ENCODE measurements at places on chromosomes 12 and 14.

- no peak for DNase-seq
These were observed 14.8 kb downstream of the DDX24 start for GRCh38 chr14:94066089-94066676.

- DNase-seq, result no peak
These were observed 25.6 kb upstream of the WSCD2 start for GRCh38 chr12:108103517-108103916.

- DNase-seq, result no peak
These were observed 24.5 kb upstream of the POLR3B start for GRCh38 chr12:106333010-106333409.

- DNase-seq, result no peak
These were observed 180.6 kb downstream of the AACS start for GRCh38 chr12:125245581-125246557.

DNA sequence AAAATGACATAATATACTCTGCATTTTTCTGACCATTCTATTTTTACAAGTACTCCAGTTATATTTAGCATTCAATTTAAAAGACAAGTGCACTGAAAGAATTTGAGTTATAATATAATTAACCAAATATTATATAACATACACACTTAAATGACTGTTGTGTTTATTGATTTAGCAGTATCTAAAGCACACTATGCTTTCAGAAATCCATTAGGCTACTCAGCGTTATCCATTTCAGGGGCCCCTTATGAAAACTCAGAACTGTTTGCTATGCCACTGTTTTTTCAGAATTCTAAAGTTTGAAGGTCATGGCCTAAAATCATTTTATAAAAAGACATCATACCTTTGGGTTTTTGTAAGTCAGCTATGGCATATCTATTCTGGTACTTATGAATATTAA, 57.1 kb downstream of the HECTD4 start:
- no peak for DNase-seq

DNA sequence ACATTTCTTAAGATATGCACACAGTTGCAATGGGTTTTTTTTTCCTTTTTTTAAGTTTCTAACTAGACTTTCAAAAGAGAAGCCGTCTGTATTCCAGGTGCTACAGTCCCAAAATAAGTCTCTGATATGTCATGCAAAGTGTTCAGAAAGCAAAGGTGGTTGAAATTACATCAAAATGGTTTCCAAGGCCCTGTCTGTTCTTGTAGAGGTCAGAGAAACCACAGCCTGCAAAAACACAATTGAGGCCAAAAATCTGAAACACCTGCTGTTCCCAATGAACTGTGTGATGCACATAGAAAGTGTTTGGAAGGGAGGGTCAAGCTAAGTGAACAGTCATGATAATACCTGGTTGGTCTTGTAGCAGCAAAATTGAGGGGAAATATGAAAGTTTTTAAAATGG, 91.0 kb downstream of the VRK1 start:
- DNase-seq, result no peak

- DNase-seq, result no peak
These were observed 78.7 kb upstream of the HIF1A start for GRCh38 chr14:61616524-61617185.

- DNase-seq, result no peak
These were observed 268.3 kb upstream of the PRKD1 start for GRCh38 chr14:30195941-30196340.

- DNase-seq, result no peak
These were observed 13.6 kb upstream of the ETFBKMT start for GRCh38 chr12:31645924-31646323.

- peak; percentile 6 for DNase-seq
These were observed 54.9 kb downstream of the OTOGL start for GRCh38 chr12:80154261-80154660.

DNA sequence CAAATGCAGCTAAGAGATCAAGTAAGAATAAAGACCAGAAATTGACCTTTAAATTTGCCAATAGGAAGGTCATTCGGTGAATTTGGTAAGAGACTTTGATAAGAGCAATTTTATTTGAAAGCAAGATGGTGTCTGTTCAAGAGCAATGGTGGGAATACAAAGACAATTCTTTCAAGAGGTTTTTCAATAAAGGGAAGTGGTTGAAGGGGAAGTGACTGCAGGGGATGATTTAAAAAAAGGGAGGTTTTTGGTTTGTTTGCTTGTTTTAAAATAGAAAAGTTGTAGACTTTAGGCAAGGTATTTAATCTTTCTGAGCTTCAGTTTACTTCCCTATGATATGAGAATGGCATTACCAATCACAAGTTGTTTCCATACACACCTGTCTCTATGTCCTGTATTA, 4.3 kb upstream of the APPL2 start:
- no peak for DNase-seq

DNA sequence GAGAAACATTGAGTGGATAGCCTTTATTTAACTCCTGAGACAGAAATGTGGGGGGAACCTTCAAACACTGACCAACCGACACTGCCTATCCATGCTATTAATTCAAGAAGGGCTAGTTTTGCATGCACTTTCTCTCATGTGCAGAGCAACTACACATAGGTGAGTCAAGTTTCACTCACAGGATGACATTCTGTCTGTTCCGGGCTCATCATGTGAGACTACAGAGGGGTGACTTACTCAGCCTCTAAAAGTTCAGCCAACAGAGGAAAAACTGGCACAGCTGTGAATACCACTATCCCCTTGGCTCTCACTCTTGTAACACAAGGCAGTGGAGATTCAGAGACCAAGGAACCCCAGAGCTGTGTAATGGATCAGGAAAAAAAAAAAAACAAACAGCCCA, 13.3 kb downstream of the BEST3 start:
- no peak for DNase-seq

DNA sequence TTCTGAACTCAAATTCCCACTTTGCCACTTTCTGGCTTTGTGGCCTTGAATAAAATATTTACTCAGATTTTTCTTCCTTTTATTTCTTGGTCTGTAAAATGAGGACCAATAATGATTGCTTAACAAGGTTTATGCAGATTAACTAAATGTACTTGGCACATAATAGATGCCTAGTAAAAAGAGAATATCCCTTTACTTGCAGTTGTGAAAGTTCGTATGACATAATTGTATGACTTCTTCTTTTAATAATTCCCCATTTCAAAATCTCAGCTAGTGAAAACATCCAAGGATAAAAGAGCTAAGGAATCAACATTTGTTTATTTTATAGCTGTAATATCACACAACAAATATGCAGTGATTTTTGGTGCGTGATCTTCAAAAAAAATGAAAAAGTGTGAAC, 215.6 kb upstream of the ATP2B1 start:
- DNase-seq, result no peak

DNA sequence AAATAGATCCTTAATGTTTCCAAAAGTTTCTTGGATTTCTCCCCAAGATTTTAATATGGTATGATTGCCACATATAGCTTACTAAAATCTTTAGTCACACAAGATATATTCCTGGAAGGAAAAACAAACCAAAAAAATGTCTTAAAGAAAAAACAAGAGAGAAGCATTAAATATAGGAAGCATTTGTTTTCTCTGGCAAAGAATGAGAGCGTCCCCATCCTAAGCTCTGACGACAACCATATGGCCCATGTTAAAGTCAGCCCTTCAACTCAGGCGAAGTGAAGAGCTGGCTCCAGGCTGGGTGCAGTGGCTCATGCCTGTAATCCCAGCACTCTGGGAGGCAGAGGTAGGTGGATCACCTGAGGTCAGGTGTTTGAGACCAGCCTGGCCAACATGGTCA, 35.6 kb downstream of the GCH1 start:
- DNase-seq, result no peak

- DNase-seq, result no peak
These were observed 225.6 kb upstream of the ARID2 start for GRCh38 chr12:45503899-45504298.

DNA sequence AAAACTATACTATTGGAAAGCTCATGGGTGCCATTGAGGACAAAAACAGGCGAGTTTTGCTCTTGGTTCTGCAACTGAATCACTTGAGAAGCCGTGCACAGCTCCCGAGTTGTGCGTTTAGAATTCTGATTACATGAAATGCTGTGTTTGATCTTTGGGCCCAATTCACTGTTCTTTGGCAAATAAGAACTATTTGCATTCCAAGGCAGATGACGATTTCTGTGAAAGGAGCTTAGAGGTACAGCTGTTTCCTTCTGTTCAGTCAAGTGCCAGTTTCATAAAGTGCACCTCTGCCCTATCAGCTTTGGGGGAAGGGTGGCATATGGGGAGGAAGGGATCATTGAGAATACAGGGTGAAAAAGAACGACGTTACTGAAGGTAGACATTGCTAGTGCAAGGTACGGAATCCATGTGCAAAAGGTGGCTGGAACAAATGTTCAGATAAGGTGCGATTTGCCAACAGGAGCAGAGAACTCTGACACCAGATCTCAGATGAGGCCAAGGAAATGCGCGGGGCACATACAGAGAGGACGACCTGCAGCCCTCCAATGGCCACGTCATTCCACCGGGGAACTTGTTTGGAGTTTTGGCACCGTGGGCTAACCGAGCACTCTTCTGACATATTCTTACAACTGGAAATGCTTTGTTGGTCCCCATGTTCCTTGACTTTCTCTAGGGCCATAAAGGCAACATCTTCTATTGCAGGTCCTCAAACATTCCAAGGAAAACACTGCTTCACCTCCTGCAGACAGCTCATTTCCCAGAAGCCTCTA, 30.1 kb downstream of the TCHP start:
- no peak for DNase-seq

DNA sequence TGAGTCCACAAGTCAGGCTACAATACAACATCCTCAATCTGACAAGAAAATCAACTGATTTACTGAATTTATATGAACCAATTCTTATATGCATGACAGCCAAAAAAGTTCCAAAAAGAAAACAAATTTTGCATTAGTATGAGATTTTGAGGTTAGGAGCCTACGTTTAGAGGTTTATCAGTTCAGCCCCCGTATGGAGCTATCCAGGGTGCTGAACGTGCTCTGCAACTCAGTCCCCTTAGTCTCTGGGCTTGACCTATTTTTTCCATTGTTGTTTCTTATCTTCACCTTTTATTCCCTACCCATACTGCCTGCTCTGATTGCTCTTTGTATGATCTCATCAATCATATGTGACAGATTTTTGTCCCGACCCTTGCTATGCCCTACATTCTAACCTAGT, 693.0 kb downstream of the NRXN3 start:
- DNase-seq, result no peak
